ENCODE measurements at places on chromosomes 3 and 15. TPM values are rescaled to one million over a fixed set of nuclear protein-coding genes. Genes with fewer than 3 reads are reported as not detected.

GRCh38 chr15:59933607-59934006 is 70.5 kb upstream of the FOXB1 start:
- H3K4me3 ChIP-seq, result no peak overlapping the region
- peaks cover 8% of the 10 kb centered on the region for H3K27me3 ChIP-seq
- no peak overlapping the region for H3K27ac ChIP-seq
- no peaks in the 10 kb centered on the region for H3K36me3 ChIP-seq
- H3K4me1 ChIP-seq, result no peaks in the 10 kb centered on the region

DNA sequence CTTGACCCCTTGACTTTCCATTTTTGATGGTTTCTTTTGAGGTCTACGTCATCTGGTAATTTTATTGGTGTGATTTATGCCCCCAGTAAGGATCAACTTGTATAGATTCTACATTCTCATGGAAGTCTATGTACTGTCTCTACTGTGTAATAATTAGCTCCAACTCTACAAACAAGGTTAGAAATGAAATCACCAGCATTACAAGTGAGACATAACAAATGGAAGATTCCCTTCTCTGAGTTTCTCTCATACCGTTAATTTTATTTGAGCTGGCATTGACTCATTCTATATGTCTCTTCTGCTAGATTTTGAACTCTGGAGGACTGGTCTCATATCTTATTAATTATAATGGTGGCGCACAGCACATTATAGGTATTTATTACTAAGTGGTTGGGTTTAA is 138.9 kb downstream of the LPP start:
- H3K4me3 ChIP-seq, result no peak overlapping the region
- peaks cover 9% of the 10 kb centered on the region for H3K36me3 ChIP-seq
- no peak overlapping the region for H3K27ac ChIP-seq
- peaks cover 66% of the 10 kb centered on the region for H3K4me1 ChIP-seq
- DNase-seq, result no peak
- H3K27me3 ChIP-seq, result no peaks in the 10 kb centered on the region

GRCh38 chr3:154121701-154122551 is 736 bp downstream of the ARHGEF26 start:
- peak overlapping the region; percentile 61 for H3K4me3 ChIP-seq
- peaks cover 25% of the 10 kb centered on the region for H3K4me1 ChIP-seq
- H3K27ac ChIP-seq, result no peak overlapping the region
- DNase-seq, result peak; percentile 77

GRCh38 chr15:78272776-78273175 is 8.4 kb downstream of the DNAJA4 start:
- DNase-seq, result no peak
- H3K27ac ChIP-seq, result no peak overlapping the region
- peaks cover 2% of the 10 kb centered on the region for H3K4me1 ChIP-seq
- H3K4me3 ChIP-seq, result no peak overlapping the region

DNA sequence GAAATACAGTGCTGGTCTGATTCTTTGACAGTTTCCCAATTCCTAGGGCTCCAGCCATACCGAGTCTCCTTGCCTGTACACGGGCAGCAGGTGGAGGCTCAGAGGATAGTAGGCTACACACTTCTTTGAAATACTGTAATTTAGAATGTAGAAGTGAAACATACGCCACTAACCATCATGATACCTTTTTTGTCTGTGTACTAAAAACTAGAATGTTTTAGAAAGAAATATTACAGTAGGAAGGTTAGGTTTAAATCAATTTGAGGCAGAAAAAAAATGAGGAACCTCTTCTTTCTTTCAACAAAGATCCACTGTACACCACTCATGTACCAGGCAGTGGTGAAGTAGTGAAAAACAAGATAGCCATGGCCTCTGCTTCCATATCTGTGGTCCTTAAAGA is 354.7 kb downstream of the MCTP2 start:
- H3K27ac ChIP-seq, result peak overlapping the region; percentile 59
- H3K4me1 ChIP-seq, result peaks cover 10% of the 10 kb centered on the region
- H3K36me3 ChIP-seq, result no peaks in the 10 kb centered on the region
- H3K4me3 ChIP-seq, result no peak overlapping the region
- no peak for DNase-seq

GRCh38 chr15:61871926-61872522 is 188.2 kb downstream of the VPS13C start:
- no peak overlapping the region for H3K27ac ChIP-seq
- no peak for DNase-seq
- no peak overlapping the region for H3K4me3 ChIP-seq
- no peaks in the 10 kb centered on the region for H3K4me1 ChIP-seq
- H3K27me3 ChIP-seq, result no peaks in the 10 kb centered on the region

- H3K36me3 ChIP-seq, result no peaks in the 10 kb centered on the region
- peak overlapping the region; percentile 61 for H3K27ac ChIP-seq
- DNase-seq, result no peak
- no peak overlapping the region for H3K4me3 ChIP-seq
- H3K27me3 ChIP-seq, result no peaks in the 10 kb centered on the region
- H3K4me1 ChIP-seq, result peaks cover 37% of the 10 kb centered on the region
These were observed 5.6 kb downstream of the RAB8B start for GRCh38 chr15:63194880-63195568.

DNA sequence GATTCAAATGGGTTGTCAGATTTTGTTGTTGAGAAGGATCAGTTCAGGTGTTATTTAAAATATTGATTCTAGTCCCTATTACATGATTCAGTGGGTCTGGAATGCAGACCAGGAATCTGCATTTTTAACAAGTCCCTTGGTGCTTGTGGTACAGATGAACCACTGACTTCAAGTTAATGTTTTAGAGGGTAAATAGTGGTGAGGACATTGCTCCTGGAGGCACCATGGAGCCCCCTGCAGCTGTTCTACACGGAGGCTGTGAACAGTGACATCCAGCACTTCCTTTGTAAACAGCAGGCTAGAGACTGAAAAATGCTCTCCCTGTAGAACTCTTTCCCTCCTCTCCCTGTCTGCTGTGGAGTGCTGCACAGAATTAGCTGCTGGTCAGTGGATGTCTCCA is 4.8 kb upstream of the FSIP1 start:
- H3K4me1 ChIP-seq, result peaks cover 6% of the 10 kb centered on the region
- no peaks in the 10 kb centered on the region for H3K36me3 ChIP-seq
- H3K27ac ChIP-seq, result no peak overlapping the region
- H3K4me3 ChIP-seq, result no peak overlapping the region
- DNase-seq, result no peak

- no peak overlapping the region for H3K4me3 ChIP-seq
- no peaks in the 10 kb centered on the region for H3K27me3 ChIP-seq
These were observed 119.2 kb upstream of the THBS1 start for GRCh38 chr15:39461536-39462130.

GRCh38 chr15:70362886-70363285 is 265.2 kb upstream of the TLE3 start:
- no peak overlapping the region for H3K4me3 ChIP-seq
- no peak overlapping the region for H3K27ac ChIP-seq
- H3K4me1 ChIP-seq, result no peaks in the 10 kb centered on the region
- DNase-seq, result peak; percentile 65

- no peak overlapping the region for H3K4me3 ChIP-seq
- H3K36me3 ChIP-seq, result peaks cover 15% of the 10 kb centered on the region
- H3K27ac ChIP-seq, result no peak overlapping the region
- no peaks in the 10 kb centered on the region for H3K27me3 ChIP-seq
- H3K4me1 ChIP-seq, result peaks cover 7% of the 10 kb centered on the region
- no peak for DNase-seq
These were observed 16.9 kb downstream of the TCAIM start for GRCh38 chr3:44355362-44356033.

GRCh38 chr15:33515121-33515520 is 204.4 kb downstream of the RYR3 start:
- H3K4me1 ChIP-seq, result no peaks in the 10 kb centered on the region
- no peaks in the 10 kb centered on the region for H3K36me3 ChIP-seq

DNA sequence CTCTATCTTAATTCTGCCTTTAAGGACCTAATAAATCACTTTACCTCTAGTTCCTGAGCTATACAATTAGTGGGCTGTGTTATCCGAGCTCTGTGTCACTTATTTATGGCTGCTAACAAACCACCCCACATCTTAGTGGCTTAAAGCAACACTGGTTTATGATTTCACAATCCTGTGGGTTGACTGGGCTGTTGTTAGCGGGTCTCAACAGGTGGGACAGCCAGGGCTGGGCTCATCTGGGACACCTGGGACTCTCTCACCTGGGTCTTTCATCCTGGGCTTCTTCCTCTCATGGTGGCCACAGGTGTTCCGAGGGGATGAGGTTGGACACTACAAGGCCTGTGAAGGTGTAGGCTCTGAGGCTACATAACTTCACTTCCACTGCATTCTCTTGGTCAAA is 35.8 kb upstream of the CHST2 start:
- no peaks in the 10 kb centered on the region for H3K27me3 ChIP-seq
- H3K27ac ChIP-seq, result no peak overlapping the region
- H3K4me3 ChIP-seq, result no peak overlapping the region
- no peaks in the 10 kb centered on the region for H3K36me3 ChIP-seq
- DNase-seq, result no peak

GRCh38 chr3:16770792-16771191 is 114.0 kb upstream of the PLCL2 start:
- no peak overlapping the region for H3K4me3 ChIP-seq
- no peaks in the 10 kb centered on the region for H3K36me3 ChIP-seq
- no peak for DNase-seq
- H3K27me3 ChIP-seq, result no peaks in the 10 kb centered on the region

GRCh38 chr15:95259965-95260364 is 1028.6 kb downstream of the MCTP2 start:
- H3K4me3 ChIP-seq, result no peak overlapping the region
- H3K27ac ChIP-seq, result no peak overlapping the region
- DNase-seq, result no peak

CPLX3 gene
- 73.7 TPM for total RNA-seq

FOXL2NB gene
- total RNA-seq, result not detected

PCYT1A gene
- 128 TPM for total RNA-seq

IFT122 gene
- 17.7 TPM for total RNA-seq

DLL4 gene
- total RNA-seq, result 17.0 TPM

KLHL6 gene
- 29.4 TPM for total RNA-seq

VILL gene
- 15.5 TPM for total RNA-seq
